Right hindlimb (tissue), 1 donor: ENCODE measurements at places on chromosomes 6 and 20.

DNA sequence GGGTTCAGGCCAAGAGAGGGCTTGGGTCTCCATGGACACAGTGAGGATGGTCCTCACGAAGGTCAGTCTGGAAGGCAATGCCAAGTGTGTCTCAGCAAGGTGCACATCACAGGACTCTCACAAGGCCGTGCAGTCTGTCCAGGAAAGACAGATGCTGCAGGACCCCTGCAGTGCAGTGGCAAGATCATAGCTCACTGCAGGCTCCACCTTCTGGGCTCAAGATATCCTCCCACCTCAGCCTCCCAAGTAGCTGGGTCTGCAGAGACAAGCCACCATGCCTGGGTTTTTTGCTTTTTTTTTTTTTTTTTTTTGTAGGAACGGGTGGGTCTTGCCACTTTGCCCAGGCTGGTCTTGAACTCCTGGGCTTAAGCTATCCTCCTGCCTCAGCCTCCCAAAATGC lies 26.4 kb downstream of the ZMYND8 start:
- no peak for DNase-seq

- DNase-seq, result no peak
Observed at GRCh38 chr20:55730321-55730720, 275.0 kb downstream of the CBLN4 start.

GRCh38 chr20:53929974-53930650 lies 140.3 kb downstream of the BCAS1 start:
- DNase-seq, result no peak

DNA sequence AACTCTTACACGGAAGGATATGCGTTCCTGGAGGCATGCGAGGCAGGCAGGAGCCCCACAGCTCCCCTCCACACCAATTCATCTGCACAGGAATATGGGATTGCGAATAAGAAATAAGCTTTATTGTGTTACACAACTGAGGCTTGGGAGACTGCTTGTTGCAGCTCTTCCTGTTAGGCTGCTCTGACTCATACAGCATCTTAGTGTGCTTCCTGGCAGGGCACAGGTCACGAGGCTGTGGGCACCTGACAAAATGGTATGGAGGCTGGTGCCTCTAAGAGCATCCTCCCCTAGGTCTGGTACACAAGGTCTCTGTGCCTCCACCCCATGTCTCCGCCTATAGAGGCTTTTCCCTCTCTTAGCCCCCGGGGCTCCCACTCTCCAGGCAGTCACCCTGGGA lies 6.8 kb downstream of the SLC22A3 start:
- DNase-seq, result no peak

GRCh38 chr6:134706806-134707205 lies 243.1 kb downstream of the ALDH8A1 start:
- DNase-seq, result no peak

GRCh38 chr20:58903614-58904013 lies 51.1 kb downstream of the GNAS start:
- no peak for DNase-seq

DNA sequence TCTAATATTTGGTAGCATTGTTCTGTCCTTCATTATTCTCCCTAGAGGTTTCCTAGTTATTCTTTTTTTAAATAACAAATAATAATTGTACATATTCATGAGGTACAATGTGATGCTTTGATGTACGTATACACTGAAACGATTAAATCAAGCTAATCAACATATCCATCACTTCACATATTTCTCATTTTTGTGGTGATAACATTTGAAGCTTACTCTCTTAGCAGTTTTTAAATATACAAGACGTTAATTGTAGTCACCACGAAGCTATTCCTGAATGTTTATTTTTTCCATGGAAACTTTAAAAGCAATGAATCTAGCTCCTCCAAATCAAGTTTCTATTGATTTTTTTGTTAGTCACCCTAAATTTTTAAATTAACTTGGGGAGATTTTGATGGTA lies 116.5 kb upstream of the PRND start:
- DNase-seq, result no peak

- no peak for DNase-seq
Observed at GRCh38 chr6:169380493-169380892, 126.8 kb upstream of the THBS2 start.

GRCh38 chr6:394641-395289 lies 3.2 kb downstream of the IRF4 start:
- DNase-seq, result no peak

GRCh38 chr6:10355115-10355702 lies 59.7 kb downstream of the TFAP2A start:
- DNase-seq, result no peak

DNA sequence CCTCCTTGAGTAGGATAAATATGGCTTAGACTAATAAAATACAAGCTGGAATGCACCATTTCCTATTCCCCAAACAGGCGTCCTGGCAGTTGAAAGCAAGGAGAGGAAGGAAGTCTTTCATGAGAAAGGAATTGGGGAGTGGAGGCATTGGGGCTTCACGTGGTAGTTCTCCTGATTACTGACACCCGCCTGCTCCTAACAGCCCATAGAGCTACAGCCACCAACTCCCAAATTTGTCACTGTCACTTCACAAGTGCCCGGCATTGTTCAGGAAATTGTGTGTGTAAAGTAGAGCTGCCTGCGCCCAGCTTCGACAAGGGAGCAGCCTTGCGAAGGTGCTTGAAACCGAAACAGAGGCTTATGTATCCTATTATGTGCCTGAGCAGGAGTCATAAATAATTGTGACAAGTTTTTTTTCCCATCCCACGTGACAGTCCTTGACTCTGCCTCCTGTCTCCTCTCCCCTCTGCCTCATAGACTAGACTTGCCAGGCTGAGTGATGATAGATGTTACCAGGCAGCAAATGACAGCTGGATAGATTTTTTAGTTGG lies 301.7 kb upstream of the ZFP64 start:
- DNase-seq, result peak; percentile 68

DNA sequence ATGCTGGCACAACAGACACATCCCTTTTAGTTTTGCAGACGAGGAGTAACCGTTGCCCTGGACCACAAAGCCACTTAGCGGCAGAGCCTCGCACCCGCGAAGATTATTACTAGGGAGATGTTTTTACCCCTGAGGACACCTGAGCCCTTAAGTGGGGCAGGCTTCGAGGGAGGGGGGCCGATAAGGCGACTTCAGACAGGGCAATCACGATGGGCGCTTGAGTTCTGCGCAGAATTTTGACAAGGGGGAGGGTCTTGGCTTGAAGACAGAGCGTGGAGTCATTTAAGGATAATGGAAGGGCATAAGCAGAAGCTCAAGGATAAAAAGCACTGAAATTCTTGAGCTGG lies 650 bp upstream of the TTK start:
- DNase-seq, result no peak

- peak; percentile 76 for DNase-seq
Observed at GRCh38 chr6:87700397-87701343, 1.4 kb downstream of the AKIRIN2 start.

GRCh38 chr6:118680452-118681095 lies 29.2 kb upstream of the CEP85L start:
- DNase-seq, result no peak

GRCh38 chr20:47854687-47855212 lies 69.5 kb upstream of the SULF2 start:
- no peak for DNase-seq

DNA sequence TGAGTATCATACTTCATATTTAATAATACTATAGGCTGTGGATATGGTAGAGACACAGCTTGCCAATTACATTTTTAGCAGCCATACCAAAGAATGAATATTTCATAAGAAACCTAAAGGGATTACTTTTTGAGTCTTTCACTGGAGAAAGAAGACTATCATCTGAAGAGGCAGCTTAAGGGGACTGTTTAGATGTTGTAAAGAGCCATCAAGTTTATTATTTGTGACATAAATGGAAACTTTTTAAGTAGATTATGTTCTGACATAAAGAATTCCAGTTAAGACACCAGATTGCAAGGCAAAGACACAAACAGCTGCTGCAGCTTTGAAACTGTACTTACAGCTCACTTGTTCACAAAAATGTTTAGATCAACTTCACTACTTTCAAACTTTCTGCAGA lies 429.4 kb downstream of the TFAP2A start:
- no peak for DNase-seq

DNA sequence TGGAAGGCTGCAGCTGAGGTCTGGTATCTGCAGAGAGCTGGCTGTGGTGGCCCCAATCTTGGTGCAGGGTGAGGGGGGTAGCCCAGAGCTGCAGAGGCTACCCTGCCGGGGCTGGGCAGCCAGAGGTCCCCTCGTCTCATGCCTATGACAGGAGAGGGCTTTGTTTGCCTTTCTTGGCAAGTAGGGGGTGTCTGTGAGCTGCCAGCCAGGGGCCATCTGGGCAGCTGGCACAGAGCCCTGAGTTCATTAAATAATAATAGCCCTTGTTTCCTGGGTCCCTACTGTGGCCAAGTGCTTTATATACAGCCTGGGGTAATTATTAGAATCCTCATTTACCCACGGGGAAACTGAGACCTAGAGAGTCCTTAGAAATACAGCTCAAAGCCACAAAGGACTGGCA lies 66.6 kb downstream of the EZR start:
- DNase-seq, result peak; percentile 67

- DNase-seq, result no peak
Observed at GRCh38 chr20:40948465-40949267, 80.0 kb upstream of the TOP1 start.

- no peak for DNase-seq
Observed at GRCh38 chr20:25538838-25539665, 46.3 kb downstream of the NINL start.

- peak; percentile 64 for DNase-seq
Observed at GRCh38 chr6:42898891-42899361, 16.9 kb upstream of the PTCRA start.

DNA sequence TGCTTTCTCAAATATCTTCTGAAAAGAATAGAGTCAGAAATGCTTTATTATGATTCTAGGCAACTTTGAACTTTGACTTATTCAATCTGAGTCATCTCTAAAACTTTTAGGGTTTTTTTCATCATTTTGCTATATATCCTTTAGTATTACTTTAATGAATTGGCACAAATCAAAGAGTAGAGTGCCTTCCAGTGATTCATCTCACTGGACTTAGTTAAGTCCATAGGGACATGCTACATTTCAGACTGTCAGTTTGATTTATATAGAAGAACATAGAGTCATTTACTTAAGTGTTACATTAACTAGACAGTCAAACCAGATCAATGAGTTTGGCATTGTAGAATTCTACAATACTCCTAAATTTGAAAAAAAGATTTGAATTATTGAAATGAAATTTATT lies 1235.7 kb upstream of the MAP3K7 start:
- no peak for DNase-seq

- no peak for DNase-seq
Observed at GRCh38 chr20:2986466-2986865, 57.0 kb upstream of the GNRH2 start.

DNA sequence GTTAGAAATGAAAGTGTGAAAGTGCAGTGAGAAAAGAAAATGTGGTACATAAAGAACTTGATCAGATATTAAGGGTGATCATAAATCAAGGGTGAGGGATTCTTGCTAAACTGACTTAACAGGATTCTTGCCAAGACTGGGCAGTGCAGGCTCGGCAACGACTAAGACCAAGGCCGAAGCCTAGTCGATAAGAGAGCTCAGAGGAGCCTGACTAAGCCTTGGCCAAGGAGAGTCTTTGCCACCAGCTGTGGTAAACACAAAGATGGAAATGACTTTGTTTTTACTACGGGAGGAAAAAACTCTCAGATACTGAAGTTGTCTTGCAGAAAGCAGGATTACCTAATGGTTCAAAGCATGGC lies 196.6 kb downstream of the LY86 start:
- DNase-seq, result no peak

GRCh38 chr6:146345598-146345997 lies 198.0 kb upstream of the RAB32 start:
- no peak for DNase-seq

- no peak for DNase-seq
Observed at GRCh38 chr6:169376458-169376857, 122.8 kb upstream of the THBS2 start.

GRCh38 chr20:58306421-58307261 lies 2.9 kb upstream of the RAB22A start:
- DNase-seq, result no peak

GRCh38 chr6:166467436-166468000 lies 84.8 kb upstream of the MPC1 start:
- DNase-seq, result no peak

DNA sequence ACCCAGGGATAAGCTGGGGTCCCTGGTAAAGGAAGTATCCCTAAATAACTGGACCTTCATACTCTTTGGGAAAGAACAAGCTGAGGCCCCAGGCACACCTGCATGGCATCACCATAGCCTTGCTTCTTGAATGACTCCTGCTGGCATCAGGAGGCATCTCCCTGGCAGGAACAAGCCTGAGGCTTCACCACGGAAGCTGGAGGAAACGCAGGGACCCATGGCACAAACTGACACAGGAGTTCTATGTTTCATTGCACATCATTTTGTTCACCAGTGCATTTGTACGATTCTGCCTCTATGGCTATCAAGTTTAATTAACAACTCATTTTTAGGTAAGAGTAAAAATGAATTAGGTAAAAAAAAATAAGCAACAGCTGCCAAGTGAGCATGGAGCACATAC lies 619 bp upstream of the PDE7B start:
- DNase-seq, result peak; percentile 18

- DNase-seq, result peak; percentile 41
Observed at GRCh38 chr6:139539852-139540251, 165.4 kb upstream of the CITED2 start.

DNA sequence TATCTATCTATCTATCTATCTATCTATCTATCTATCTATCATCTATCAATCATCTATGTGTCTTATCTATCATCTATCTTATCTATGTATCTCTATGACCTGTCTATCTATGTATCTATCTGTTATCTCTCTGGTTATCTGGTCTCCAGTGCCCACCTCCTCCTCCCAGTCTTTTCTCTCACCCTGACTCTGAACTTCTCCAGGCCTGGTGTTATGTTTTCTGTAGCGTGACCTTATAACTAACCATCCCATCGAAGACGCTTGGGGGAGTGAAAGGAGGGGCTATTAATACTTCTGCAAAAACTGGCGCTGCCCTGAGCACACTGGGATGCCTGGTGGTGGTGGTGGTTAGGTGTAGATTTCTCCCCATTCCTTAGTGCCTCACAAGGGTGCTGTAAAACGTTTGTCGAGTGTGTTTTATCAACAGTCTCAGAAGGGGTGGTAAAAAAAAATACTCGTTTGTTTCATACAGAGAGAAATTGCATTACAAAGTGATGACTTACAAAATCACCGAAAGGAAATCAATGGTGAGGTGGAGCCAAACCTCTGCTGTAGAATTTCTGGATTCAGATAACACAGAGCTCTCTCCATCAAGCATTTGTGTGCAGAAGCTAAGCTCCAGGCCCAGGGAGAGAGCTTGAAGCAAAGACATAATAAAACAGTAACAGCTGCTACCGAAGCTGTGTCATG lies 156.2 kb downstream of the BCAS1 start:
- DNase-seq, result peak; percentile 37
